Hematopoietic multipotent progenitor cell treated with erythropoietin and hydrocortisone succinate and interleukin-3 and kit ligand, for 4 days (in vitro differentiated cells): ENCODE measurements at places on chromosomes 3 and 15.
A peak's percentile ranks its signal among the peaks of the same experiment; 100 is the strongest.

- peak; percentile 50 for DNase-seq
Observed at GRCh38 chr3:196517919-196518318, 2.8 kb upstream of the SMCO1 start.

DNA sequence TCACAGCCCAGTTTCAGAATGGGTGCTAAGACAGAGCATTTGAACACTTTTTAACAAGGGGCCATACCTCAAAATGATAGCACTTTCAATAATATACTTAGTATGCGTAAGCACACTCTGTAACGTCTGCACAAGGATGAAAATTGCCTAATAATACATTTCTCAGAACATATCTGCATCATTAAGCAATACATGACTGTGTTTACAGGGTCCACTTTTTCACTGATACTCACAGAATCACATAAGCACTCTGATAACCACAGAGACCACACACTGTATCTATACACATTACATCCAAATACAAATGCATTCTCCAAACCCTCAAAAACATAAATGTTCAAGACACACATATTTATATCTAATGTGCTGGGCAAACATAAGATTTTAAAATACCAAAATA is 79.8 kb downstream of the NR1I2 start:
- peak; percentile 28 for DNase-seq

- peak; percentile 92 for DNase-seq
Observed at GRCh38 chr15:96896766-96897165, 566.3 kb downstream of the NR2F2 start.

- no peak for DNase-seq
Observed at GRCh38 chr15:62935300-62936081, 107.1 kb upstream of the TPM1 start.

- no peak for DNase-seq
Observed at GRCh38 chr3:115401851-115402501, 221.3 kb upstream of the GAP43 start.

GRCh38 chr15:83444936-83445335 is 2.2 kb upstream of the SH3GL3 start:
- DNase-seq, result no peak

GRCh38 chr3:78634316-78634715 is 1133.5 kb downstream of the ROBO1 start:
- no peak for DNase-seq

- no peak for DNase-seq
Observed at GRCh38 chr3:23465569-23465968, 262.4 kb downstream of the UBE2E2 start.

DNA sequence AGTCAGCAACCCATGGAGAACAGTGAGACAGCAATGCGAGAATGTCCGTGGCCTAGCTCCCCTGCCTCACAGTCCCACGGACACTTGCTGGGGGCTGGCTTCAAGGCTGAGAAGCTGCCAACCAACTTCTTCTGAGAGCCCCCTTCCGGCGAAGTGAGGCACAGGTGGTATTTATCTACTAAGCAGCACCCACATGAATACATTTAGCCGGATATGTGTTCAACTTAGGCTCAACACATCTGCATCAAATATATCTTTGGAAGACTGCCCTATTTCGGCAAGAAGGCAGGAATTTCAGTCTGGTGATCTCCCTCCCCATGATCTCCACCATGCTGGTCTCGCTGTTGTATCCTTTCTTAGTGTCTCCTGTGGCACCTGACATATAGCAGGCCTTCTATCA is 340.9 kb upstream of the NR2E3 start:
- DNase-seq, result no peak

- peak; percentile 75 for DNase-seq
Observed at GRCh38 chr15:80780416-80781221, 1.4 kb downstream of the CEMIP start.
